ENCODE measurements at places on chromosomes 1 and 21.
A peak's percentile ranks its signal among the peaks of the same experiment; 100 is the strongest.

GRCh38 chr21:14763695-14764064 is 217.6 kb upstream of the SAMSN1 start:
- DNase-seq: no peak

DNA sequence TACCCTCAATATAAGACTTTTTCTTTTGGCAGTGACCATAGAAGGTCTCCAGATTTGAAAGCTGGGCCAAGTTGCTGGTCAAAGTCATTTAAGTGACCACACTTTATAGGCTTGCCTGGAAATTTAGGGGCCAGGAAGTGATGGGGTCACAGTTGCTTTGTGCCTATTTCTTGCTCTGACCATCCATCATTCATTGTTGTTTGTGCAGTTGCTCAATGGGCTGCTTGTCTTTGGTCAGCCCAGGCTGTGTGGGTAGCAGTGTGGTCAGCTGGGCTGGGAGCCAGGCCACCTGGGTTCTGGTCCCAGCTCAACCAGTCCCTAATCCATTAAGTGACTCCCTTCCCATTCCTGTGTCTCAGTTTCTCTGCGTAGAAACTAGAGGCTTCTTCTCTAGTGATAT is 2.1 kb upstream of the OTUD7B start:
- DNase-seq: no peak

DNA sequence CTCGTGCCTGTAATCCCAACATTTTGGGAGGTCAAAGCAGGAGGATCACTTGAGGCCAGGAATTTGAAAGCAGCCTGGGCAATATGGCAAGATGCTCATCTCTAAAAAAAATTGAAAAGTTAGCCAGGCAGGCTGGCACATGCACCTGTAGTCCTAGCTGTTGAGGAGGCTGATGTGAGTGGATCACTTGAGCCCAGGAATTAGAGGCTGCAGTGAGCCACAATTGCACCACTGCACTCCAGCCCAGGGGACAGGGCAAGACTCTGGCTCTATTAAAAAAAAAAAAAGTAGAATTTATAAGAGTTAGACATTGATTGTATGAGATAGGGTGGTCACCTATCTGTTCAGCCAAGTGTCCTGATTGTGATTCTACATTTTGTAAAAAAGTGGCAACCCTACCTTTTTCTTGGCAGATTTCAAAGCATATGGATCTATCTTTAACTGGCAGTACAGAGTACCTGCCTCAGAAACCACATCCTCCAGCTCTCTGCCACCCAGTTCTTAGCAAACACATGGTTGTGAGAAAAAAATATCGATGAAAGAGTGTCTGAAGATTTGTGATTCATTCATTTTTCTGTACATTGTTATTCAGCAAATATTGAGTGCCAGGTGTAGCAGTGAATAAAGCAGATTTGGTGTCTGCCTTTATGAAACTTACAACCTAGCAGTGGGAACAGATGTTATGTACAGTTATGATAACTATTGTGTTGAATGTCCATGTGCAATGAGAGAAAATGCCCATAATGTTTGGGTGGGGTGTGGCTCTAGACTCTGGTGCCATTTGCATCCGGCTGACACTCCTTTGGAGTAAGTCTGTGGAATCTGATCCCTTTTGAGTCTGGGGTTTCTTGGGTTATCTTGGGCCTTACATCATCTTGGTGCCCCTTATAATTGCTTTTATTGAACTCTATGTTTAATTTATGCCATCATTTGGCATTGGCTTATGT is 82.5 kb downstream of the ST3GAL3 start:
- no peak for DNase-seq

GRCh38 chr1:47439819-47440598 is 2.2 kb downstream of the FOXD2 start:
- no peak for DNase-seq

DNA sequence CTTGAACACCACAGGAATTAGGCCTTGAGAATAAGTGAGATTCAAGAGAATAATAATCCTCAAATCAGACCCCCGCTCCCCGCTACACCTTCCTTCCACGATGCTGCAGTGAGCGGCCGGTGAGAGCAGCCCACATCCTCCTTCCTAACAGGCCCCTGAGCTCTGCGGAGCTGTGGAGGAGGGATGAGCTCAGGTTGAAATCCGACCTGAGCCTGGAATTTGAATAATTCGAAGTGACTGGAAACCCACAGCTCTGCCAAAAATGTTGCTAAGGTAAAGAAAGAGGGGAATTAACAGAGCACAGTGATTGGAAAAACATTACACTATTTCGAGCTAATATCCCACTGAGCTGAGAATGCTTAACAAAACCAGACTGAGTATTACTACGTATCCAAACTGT is 90.0 kb downstream of the URB2 start:
- DNase-seq: no peak

DNA sequence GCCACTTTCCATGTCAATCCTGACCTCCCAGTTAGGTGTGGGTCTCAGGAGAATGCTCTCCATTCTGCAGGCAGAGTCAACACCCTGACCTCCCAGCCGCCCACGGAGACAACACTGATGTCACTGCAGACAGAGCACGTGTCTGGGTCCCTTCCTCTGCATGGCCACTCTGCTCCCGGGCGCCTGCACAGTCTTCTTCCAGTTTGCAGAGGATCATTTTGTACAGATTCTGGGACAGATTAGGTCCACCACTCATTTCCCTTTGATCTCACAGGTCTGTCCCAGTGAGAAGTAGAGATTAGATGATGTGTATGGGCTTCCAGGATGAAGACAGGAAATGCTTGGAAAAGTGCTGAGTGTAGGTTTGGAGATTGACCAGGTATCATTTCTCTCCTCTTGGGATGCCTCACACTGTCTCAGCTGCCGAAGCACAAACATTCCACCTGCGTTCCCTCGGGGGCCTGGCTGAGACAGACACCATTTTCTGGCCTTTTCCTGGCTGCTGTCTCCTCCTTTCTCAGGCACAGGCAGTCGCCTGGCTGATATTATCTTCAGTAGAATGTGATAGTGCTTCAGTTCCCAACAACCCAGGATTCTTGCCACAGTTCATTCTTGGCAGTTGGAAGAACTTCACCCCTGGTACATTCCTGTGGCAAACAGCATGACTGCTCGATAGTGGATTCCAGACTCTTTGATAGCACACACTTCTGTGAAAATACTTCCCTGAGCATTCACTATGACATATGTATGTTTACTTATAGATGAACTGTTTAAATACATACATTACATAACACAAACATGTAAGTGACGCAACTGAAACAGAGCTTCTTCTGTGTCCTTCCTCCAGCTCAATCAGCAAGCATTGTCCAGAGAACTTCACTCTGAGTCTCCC is 7.9 kb downstream of the MYBPHL start:
- DNase-seq: no peak

GRCh38 chr21:39159342-39160063 is 23.7 kb downstream of the PSMG1 start:
- DNase-seq: no peak

GRCh38 chr1:204505674-204506200 is 10.5 kb upstream of the MDM4 start:
- no peak for DNase-seq

- DNase-seq: no peak
Measured at GRCh38 chr1:211640301-211640630, 35.2 kb downstream of the NEK2 start.

DNA sequence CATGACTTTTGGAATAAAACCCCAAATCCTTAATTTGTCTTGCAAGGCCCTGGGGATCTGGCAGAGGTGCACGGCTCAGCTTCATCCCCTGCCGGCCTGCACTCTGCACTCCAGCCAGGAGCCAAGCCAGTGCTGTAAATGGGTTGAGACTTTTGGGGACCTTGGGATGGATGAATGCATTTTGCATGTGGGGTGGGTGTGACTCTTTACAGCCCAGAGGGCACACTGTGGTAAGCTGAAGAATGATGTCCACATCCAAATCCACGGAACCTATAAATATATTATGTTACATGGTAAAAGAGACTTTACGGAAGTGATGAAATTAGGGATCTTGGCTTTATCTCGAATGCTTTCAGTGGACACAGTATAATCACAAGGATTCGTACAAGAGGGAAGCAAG is 177.8 kb downstream of the EDEM3 start:
- no peak for DNase-seq

GRCh38 chr1:172376431-172376830 is 44.1 kb upstream of the C1orf105 start:
- DNase-seq: no peak

DNA sequence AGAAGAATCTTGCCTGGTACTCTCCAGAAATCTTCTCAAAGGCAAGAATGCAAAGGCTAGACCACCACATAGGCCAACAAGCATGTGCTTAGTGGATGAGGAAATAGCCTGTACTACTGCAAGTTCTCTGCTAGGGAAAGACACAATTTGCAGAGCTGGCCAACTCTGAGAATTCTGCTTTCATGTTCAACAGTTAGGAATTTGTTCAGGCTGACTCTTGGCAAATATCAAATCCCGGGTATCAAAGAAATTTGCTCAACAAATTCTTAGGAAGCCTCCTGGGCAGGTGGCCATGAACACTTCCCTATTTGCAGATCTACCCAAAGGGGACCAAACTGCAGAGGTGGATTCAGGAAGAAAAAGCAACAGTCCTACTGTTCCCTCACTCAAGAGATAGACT is 15.0 kb upstream of the H3-3A start:
- DNase-seq: no peak

DNA sequence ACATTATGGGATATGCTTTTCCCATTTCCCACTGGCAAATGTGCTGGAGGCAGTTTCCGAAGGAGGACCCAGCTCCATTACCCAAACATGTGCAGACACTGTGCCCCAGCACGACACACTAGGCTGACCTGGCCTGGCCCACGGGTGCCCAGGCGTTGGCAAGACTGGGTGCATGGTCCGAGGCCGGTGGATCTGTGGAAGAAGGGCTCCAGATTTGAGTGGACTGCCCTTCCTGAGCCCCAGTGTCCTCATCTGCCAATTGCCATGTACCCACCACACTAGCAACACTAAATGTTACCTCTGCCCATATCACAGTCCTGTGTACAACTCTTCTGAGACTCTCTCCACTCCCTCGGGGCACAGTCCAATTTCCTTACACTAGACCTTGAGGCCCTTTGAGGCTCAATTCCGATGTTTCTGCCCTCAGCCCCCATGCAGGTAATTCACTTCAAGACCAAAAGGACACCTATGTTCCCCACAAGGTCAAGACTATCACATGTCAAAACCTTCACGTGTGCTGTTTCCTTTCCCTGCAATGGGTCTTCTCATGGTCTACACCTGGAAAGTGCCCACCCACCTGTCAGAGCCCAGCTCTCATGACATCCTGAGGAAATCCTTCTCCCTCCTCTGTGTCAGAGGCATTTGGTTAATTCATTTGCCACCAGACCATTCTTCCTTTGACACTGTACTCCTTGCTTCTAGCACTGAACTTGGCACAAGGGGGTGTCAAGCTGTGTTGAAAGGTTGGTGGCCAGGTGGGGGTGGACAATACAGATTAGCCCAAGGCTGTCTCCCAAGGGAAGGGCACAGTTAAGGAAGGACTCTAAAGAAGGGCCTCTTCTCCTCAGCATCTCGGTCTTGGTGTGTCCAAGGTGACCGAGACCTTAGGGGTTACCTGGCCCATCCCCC is 124.9 kb downstream of the DMRTB1 start:
- peak; percentile 2 for DNase-seq

DNA sequence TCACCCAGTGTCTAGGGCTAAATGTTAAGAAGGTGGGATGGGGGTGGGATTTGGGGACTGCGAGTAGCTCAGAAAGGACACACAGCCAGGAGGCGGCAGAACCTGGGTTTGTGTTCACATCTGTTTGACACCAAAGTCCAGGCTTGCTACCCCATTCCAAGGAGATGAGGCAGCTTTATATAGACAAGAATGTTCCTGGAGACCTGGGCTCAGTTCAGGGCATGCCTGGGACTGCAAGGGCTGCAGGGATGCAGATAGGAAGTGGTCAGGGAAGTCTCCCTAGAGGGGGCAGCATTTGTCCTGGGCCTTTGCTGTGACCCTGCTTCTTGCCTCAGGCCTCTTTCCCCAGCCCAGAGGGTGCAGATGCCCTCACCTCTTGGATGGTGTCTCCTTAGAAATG is 16.3 kb downstream of the PADI3 start:
- no peak for DNase-seq

- DNase-seq: no peak
Measured at GRCh38 chr1:73065339-73066041, 783.2 kb upstream of the NEGR1 start.

GRCh38 chr21:17763288-17764037 is 55.7 kb downstream of the C21orf91 start:
- no peak for DNase-seq

DNA sequence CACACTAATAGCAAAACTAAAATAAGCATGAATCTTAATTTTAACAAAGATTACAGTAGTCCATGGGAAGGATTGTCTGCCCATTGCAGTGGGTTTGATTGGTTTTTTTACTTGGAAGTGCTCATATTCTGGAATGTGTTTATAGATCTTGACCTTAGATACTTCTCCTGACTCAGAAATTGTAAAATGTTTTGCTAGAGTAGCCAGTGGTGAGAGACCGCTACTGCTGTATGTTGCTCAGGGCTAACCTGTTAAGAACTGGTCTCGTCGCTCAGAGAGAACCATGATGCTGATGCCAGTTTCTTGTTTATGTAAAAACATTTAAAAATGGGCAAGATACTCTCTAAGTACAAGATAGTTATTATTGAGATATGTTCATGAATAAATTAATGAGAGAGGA is 99.9 kb downstream of the ROR1 start:
- no peak for DNase-seq

GRCh38 chr21:43719748-43720538 is 1.0 kb downstream of the PDXK start:
- DNase-seq: no peak

All from activated T-cell treated with anti-CD3 and anti-CD28 coated beads, Interleukin-2, amount 50 U/mL, for 48 hours (primary cell).